ENCODE measurements at places on chromosomes 5 and 9.

GRCh38 chr5:37120270-37120669 lies 128.9 kb downstream of the CPLANE1 start:
- no peak for DNase-seq

DNA sequence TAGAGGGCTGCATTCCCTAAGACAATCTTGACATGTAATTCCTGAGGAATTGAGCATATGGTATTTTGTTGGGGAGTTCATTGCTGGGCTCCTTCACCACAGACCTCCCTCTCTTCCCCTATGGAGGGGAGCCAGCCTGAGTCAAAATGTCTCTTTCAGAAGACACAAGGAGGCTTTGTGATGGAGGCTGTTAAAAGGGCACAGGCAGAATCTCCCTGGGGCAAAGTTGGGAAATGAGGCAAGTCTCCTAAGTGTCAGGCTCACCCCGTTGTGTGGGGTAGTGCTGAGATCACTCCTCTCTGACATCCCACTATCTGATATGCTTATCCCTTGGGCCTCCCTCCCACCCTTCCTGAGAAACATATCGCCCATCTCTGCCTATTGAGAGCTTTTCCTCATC lies 30.6 kb downstream of the GFRA3 start:
- no peak for DNase-seq

- DNase-seq = no peak
Observed at GRCh38 chr5:87945286-87945650, 323.4 kb downstream of the TMEM161B start.

DNA sequence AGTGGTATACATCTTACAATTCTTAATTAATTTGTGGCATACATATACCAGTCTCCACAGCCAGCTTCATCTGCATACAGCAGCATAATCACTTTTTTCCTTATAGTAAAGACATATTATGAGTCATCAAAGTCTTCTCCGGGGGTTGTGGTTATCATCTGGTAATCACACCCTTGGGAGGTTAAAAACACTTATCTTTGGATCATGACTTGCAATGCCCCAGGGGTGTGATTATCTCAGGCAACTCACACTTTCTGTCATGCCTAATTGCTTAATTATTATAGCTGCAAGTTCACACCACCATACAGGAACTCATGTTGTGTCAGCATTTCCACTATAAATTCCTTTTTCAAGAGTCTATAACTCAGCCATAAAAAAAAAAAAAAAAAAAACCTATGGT lies 218.4 kb downstream of the ANXA1 start:
- no peak for DNase-seq

DNA sequence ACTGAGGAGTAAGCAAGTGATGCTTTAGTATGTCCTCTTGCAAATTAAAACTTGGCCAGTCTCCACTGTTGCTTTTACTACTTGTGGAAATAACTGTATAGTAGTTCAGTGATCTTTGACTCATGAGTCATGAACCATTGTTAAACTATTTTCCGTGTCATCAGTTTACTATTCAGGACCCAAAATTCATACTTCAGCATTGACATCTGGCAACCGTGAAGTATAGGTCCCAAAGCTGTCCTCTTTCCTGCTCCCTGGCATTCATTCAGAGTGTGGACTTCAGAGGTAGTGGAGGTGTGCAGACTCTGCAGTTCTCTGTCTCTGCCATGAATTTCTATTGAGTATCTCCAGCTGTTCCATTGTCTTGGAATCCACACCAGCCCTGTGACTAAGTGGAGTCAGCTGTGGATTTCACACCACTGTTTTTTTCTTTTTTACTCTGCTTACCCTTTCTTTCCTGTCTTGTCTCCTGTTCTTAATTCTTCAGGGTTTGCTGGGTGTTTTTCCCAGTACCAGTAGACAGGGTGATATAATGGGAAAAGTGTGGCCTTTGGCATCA lies 7.5 kb downstream of the TDRD7 start:
- DNase-seq = no peak

DNA sequence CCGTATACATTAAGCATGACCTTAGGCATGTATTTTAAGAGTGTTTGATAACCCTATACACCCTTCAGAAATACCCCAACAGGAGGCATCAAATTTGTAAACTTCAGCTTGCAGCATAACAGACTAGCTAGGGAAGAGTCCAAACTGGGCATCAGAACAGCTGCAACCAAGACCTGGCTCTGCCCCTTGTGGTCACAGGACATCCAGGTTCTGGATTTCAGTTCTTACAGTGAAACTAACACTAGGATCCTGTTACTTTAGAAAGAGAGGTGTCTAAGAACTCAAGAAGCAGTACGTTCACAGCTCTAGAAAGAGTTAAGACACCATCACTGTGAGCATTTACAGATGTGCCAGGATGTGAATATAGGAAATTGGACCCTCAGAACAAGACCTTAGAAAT lies 229.8 kb downstream of the BNC2 start:
- DNase-seq = no peak

DNA sequence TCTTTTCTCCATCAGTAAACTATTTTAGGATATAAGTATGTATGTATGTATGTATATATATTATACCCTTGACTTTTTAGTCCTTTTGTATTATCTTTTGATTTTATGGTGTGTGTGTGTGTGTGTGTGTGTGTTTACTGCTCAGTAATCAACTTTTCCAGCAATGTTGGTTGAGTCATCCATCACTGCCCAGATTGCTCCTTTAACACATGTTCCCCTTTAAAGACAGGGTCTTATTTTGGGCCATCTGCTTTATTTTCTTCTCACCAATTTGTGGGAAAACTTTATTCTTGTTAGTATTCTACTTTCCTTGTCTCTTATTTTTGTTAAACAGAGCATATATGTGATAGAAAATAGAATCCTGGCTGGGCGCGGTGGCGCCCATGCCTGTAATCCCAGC lies 28.1 kb downstream of the ANKRD33B start:
- DNase-seq = no peak

GRCh38 chr9:106771608-106772007 lies 91.4 kb upstream of the ZNF462 start:
- DNase-seq = no peak

GRCh38 chr5:150154618-150155128 lies 972 bp downstream of the PDGFRB start:
- no peak for DNase-seq

- no peak for DNase-seq
Observed at GRCh38 chr5:136109453-136110135, 23.1 kb upstream of the SMAD5 start.

- no peak for DNase-seq
Observed at GRCh38 chr9:6827439-6828145, 69.8 kb downstream of the KDM4C start.

GRCh38 chr5:6251565-6252102 lies 126.7 kb downstream of the MED10 start:
- DNase-seq = no peak

GRCh38 chr5:10866913-10867312 lies 105.9 kb upstream of the DAP start:
- DNase-seq = no peak

DNA sequence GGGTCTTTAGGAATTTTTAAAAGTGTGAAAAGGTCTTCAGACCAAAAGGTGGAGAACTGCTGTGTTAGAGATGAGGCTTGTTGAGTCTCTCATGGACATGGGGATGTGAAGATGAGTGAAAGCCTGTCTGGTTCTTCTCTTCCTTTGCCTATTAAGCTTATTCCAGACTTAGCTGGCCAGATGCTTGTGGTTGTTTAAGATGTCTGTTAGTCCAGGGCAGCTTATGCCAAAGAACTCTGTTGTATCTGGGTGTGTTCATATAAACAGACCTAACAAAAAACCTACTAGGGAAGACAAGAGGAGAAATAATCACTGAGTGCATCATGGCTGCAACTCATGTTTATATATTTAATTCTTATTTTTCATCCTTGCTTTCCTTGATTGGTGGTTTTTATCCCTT lies 57.5 kb upstream of the NCS1 start:
- no peak for DNase-seq

- no peak for DNase-seq
Observed at GRCh38 chr9:24961762-24962161, 416.1 kb upstream of the IZUMO3 start.

DNA sequence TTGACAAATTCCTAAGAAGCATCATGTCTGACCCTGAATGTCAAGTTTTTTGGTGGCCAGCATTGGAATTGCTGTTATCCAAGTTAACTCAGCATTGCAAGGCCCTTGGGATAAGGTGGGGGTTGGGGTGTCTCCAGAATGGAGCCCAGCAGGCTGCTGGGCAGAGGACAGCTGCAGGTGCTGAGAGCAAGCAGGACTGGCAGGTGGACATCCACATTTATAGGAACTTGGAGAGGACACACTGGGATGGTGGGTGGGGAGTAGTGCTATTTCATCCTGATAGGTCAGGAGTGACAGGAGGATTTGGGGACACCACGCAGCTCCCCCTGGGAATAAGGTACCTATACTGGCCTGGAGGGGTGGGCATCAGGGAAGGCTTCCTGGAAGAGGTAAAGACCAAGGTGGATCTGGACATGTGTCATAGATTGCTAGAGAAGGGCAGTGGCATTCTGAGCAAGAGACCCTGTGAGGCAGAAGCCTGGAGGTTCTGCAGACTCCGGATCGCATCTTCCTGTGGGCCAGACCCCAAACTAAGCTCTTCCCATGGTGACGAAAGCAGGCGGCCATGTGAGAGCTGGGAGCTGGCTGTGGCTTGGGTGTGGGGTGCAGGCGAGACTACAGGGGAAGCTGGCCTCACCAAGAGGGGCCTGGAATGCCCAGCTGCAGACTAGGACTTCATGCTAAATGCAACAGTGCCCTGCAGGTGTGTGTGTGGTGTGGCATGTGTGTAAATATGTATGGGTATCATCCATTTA lies 148.1 kb downstream of the RGS3 start:
- DNase-seq = no peak

GRCh38 chr5:65173130-65173525 lies 308.6 kb downstream of the ADAMTS6 start:
- DNase-seq = no peak

- no peak for DNase-seq
Observed at GRCh38 chr5:144308906-144309670, 138.4 kb downstream of the KCTD16 start.

- DNase-seq = no peak
Observed at GRCh38 chr5:91135475-91136248, 247.5 kb downstream of the ARRDC3 start.

DNA sequence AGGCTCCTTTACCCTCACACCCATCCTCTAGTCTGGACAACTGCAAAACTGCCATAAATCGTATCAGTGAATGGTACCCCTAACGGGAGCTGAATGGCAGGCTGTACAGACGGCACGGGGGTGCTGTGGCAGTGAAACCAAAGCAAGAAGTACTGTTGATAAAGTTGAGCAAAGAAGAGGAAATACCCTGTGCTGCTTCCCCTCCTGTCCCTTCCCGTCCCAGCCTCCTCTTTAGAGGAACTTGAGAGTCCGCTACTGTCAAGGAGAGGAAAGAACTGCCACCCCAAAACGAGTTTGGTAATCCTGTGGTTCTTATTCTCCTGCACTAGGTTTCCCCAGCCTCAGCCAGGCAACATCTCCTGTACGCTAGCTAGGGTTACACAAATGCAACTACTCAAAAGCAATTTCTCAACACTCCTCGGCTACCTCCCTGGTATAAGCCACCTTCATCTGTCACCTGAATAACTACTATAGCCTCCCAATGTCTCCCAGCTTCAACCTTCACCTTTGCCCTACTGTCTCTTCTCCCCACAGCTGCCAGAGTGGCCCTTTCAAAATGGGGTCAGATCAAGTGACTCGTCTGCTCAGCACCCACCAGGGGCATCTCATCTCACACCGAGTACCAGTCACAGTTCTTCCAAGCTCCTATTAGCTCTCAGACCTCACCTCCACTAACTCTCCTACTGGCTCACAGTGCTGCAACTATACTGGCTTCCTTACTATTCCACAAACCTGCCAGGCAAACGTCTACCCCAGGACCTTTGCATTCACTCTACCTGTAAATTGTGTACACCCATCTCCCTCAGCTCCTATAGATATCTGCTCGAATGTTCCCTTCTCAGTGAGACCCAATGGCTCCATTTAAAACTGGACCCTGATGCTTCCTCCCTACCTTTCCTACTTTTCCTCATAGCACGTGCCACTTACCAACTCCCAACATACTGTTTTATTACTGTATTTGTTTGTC lies 4.1 kb downstream of the GLRX start:
- DNase-seq = no peak

GRCh38 chr9:83183621-83184020 lies 120.7 kb upstream of the RASEF start:
- DNase-seq = no peak

DNA sequence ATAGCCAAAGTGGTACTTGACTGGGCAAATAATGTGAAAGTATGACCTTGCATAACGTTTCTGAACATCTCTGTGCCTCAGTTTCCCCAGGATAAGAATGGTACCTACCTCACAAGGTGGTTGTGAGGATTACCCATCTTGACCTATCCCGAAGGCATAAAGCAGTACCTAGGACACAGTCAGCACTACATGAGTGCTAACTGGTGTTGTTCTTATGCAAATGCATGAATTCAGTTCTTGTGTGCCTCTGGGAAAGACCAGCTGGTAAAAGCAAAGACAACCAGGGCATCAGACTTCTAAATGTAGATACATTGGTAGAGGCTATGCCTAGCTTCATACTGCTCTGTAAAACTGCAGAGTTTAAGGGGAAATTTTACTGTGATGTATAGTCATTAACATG lies 21.8 kb upstream of the TMEM252 start:
- DNase-seq = no peak

GRCh38 chr5:34740389-34740806 lies 84.3 kb downstream of the RAI14 start:
- DNase-seq = no peak

DNA sequence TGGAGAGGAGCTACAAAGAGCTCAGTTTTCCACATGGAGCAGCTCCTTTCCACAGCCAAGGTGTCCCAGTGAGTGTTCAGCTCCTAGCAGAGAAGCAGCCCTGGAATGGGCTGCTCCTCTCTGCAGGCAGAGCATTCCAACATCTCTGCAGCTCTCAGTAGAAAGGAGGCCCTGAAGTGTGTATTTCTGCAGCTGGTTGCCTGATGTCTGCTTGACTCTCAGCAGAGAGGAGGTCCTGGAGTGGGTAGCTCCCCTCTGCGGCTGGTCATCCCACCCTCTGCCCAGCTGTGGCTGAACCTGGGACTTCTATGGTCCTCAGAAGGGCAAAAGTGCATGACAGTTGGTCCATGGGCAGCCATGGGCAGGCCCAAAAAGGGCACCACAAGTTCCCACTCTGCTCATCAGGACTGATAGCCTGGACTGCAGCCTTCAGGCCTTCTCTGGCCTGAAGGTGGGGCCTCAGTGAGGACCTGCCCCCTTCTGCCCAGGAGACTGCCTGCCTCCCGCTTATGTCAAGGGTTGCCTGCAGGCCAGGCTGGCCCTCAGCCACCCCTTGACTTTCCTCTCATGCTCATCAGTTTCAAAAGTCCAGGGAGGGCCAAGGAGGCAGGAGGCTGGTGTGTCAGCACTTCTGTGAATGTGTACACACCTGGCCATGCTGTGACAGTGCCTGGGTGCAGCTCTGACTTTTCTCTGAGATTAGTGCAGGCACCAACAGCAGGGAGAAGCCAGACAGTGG lies 605.9 kb upstream of the FAM174A start:
- no peak for DNase-seq

Data from activated naive CD4-positive, alpha-beta T cell (primary cell).